ENCODE measurements at places on chromosomes 4 and X. TPM values are rescaled to one million over a fixed set of nuclear protein-coding genes. Genes with fewer than 3 reads are reported as not detected.

Gene NPNT
- 5.9 TPM for polyA plus RNA-seq

DNA sequence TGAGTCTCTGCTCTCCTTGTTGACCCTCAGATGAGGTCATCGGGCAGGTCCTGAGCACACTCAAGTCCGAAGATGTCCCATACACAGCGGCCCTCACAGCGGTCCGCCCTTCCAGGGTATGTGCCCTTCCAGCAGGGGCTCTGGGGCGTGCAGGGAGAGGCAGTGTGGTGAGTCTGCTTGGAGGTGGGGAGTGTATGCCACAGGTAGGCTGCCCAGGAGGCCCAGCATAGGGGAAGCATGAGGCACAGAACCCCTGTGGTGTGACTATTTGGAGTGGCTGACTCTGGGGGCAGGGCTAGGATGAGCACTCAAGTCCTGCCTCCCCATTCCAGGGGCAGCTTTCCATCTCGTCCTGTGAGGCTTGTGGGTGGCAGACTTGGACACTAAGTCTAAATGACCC is 3.3 kb upstream of the GDI1 start:
- no peak for DNase-seq

GRCh38 chrX:85244450-85245211 is 840 bp downstream of the ZNF711 start:
- peak; percentile 77 for DNase-seq

DNA sequence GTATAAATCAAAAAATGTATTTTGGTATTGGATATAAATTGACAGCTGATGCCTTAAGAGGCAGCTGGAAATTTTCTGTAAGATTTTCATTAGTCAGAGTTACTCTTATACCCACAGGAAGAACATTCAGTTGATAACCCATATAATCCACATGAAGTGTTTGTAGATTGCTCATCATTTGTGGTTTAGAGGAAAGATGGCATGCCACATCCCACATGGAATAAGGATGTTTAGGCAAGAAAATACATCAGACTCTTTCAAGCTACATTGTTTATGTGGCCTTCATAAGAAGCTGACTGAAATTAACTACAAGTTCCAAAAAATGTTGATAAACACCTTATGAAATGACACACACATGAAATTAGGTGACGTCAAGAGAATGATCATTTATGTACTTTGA is 56.6 kb downstream of the AREG start:
- DNase-seq, result no peak

Gene KCND1
- 1.6 TPM for polyA plus RNA-seq

Gene GNRHR
- not detected for polyA plus RNA-seq

DNA sequence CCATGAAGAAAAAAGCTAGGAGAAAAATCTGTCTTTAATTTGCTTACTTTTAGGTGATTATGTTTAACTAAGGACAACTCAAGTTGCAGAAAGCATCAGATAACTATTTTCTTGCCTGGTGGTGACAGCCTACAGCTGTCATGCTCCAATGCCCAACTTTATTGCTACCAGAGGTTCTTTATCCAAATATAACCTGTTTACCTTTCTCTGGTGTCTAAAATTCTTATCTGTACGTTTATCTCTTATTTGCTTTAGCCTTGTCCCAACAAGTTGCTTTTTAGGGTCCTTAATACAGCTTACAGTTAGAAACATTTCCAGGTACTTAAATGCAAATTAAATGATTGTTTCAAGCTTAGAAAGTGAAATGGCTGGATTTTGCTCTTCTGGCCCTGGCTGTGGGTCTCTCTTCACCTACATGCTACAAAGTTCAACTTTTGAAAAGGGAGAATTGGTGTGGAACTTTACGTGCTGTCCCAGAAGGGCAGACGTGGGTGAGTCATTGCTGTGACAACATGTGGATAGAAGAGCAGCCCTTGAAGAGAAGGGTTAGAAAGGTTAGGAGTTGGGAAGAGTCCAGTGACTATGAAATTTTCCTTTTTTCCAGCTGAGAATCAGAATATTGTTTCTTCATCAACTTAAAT is 60.7 kb downstream of the HPGD start:
- DNase-seq, result no peak

- DNase-seq, result no peak
These were observed 194.3 kb downstream of the ARHGAP24 start for GRCh38 chr4:85669204-85669603.

GRCh38 chr4:36244257-36245082 is at the start of gene ARAP2:
ARAP2 (minus strand) TSS chr4:36244514; CDS start chr4:36229486, 15,028 bp downstream.
- DNase-seq, result peak; percentile 40

DNA sequence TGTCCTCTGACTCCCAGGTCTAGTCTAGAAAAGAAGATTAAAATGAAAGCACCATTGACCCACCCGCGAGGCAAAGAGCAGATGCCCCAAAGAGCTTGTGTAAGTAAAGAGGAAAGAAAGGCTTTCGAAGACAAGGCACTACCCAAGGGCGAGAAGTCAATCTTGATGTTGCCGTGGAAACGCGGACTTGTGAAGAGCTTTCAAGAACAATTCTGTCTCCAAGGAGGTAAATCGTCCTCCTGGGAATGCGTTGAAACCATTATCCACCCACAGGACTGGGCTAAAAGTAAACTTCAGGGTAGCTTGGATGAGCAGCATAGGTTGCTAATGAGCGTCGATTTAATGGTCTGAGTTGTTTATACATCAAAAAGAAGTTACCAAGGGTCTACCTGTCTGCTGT is 189.3 kb downstream of the DHRSX start:
- DNase-seq, result peak; percentile 87

- no peak for DNase-seq
These were observed 87.1 kb downstream of the SLIT2 start for GRCh38 chr4:20338841-20339240.

DNA sequence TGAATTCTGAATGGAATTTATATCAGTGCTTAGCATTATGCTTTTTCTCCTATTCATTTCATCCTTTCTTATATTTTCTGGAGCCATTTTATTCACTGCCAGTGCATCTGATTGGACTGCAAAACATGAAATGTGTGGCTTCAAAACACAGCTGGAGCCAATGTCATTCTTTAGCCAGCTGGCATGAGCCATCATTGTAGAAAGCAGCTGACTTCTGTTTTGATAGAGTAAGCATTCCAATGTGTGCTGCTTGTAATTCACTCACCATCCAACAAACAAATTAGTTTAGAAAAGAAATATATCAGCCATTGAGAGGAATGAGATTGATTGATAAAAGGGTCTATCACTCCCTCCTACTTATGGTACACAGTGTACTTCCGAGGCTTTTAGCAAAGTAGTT is 2616.0 kb downstream of the ARAP2 start:
- DNase-seq, result peak; percentile 47

- DNase-seq, result no peak
These were observed 183.3 kb downstream of the KDR start for GRCh38 chr4:54941994-54942552.

Gene NLGN4X
- polyA plus RNA-seq, result 17.4 TPM

DNA sequence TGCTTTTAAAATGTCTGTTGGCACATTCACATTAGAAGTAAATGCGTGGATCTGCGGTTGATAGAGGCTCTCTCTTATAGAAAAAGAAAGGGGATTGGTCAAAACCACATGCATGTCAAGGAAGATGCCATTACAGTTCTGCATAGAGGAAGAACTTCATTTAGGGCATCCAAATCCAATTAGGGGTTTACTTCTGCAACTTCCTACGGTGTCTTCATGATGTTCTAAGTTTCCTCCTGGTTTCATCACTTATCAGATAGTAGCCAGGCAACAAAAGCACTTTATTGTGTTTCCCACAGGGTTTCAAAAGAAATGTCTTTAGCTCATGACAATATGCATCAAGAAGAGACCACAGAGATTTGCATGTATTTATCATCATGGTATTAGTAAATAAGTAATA is 136.0 kb upstream of the HPGD start:
- no peak for DNase-seq

DNA sequence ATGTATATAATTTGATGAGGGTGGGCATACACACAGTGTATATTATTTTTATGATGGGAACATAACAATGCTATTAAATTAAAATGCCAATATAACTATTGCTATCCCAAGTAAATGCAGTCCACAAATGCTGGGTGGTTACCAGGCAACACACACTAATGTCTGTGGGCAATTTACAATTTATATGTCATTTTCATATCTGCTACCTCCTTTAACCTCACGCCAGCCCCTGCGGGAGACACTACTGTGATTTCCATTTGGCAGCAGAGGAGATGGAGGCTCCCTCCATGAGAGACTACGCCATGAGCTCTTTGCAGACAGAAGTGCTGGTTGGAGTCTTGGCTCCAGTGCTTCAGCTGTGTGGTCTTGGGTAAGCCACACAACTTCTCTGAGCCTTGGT is 87.9 kb downstream of the PPP2R2C start:
- DNase-seq, result no peak

GRCh38 chrX:41561045-41561444 is 113.9 kb downstream of the NYX start:
- no peak for DNase-seq

Gene VSIG1
- not detected for polyA plus RNA-seq

Gene NRK
- polyA plus RNA-seq, result not detected

- no peak for DNase-seq
These were observed 168.3 kb downstream of the BTC start for GRCh38 chr4:74625981-74626380.

DNA sequence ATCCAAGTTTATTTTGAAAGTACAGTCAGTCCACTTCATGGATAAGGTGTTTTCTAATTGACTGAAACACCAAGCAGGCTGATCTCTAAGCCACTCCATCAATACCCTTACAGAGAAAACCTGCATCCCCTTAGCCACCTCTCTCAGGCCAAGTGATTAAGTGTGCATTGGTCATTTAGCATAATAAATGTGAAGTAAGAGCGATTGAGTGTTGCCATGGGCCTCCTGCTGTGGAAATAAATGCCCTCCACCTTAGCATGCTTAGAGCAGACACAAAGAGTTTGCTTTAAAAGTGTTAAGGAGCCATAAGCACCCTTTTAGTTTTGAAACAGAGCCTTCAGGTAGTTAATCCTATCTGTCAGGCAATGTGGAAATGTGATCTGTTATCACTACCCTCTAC is 386.5 kb downstream of the GPAT3 start:
- DNase-seq, result no peak

- peak; percentile 0 for DNase-seq
These were observed 1240.2 kb downstream of the FAM133A start for GRCh38 chrX:94914235-94914634.

DNA sequence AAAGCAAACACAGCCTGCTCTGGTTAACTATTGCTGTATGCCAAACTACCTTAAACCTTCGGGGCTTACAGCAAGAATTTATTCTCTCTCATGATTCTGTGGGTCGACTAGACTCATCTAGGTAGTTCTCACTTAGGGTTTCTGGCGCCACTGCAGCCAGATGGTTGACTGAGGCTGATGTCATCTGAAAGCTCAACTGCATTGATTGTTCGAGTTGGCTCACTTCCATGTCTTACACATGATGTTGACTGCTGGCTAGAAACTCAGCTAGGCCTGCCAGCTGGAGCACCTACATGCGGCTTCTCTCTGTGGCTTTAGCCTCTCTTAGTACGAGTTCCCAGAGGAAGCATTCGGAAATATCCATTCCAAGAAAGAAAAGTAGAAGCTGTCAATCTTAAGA is 103.2 kb downstream of the SRPX start:
- DNase-seq, result no peak

Measured in brain (organoid and tissue), 16 donors.